Stromal cell of bone marrow (primary cell): ENCODE measurements at places on chromosomes 12 and 14.

DNA sequence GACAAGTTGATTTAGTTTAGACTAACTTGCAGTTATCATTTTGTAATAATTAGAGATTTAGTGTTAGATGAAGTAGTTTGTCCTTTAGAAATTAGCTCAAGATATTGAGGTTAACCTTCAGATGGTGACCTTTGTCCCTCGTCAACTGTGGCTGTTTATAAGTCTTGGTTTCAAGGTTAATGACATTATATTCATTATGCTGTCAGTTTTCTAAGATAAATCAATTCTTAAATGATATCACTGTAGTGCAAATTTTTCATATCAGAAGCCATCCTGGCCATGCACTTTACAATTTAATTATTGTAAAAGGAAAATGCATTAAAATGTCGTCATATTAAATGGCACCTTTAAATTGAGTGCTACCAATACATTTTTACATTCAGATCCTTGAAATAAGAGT lies 19.6 kb upstream of the PPFIA2 start:
- DNase-seq = no peak

DNA sequence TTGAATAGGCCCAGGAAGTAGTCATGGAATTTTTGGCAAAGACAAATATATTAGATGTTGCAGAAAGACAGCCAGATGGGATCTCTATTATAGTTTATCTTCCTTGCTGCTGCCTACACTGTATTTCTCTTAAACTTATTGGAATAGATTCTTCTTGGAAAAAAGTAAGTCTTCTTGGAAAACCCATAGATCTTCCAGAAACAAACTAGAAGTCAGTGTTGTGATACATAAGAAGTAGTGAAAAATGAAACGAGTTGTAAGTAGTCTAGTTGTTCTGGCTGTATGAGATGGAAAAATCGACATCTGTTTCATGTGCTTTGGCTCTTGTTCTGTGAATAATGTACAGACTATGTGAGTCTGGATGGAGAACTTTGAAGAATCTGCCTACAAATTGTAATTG lies 29.0 kb downstream of the GLIPR1L2 start:
- no peak for DNase-seq

DNA sequence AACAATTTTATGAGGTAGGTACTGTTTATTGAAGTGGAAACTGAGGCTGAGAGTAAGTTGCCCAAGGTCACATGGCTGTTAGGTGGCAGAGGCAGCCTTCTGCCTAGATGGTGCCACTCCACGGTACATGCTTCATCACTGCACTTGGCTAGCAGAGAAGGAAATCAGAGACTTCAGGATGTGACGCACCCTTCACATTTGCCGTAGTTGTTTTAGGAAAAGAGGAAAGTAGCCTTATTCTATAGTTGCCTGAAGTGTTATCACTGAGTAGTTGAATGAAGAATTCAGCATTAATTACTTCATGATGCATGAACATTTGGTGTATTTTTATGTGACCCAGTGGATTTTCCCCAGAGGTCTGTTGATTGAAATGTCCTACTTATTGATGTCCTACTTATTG lies 55.7 kb downstream of the ERC1 start:
- no peak for DNase-seq

GRCh38 chr12:95462081-95462480 lies 11.9 kb upstream of the METAP2 start:
- no peak for DNase-seq

DNA sequence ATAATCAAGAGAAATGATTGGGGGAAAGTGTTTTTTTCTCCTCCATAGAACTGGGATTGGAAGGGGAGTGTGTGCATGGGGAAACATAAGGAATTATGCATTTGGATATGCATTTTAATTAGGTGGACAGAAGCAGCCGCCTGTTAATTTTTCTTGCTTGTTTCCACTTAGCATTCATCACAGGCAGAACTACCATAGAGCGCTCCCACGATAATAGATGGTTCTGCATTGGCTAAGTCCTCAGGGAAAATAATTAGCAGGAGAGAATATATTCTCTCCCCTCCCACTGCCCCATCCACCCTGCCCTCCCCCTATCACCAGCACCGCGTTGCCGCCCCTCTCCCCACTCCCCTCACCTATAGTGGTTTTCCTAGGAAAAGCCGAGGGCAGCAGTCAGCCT lies 11.4 kb downstream of the DPF3 start:
- DNase-seq = no peak

DNA sequence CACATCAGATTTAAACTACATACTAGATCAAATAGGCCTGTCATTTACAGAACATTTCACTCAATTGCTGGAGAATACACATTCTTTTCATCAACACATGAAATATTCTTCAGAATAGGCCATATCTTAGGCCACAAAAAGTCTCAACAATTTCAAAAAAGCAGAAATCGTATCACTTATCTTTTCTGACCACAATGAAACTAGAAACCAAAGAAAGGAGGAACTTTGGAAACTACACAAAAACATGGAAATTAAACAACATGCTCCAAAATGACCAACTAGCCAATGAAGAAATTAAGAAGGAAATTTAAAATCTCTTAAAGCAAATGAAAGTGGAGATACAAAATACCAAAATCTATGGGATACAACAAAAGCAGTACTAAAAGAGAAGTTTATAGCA lies 35.1 kb downstream of the PARP11 start:
- no peak for DNase-seq

GRCh38 chr12:38744041-38744440 lies 161.3 kb downstream of the CPNE8 start:
- no peak for DNase-seq
